ENCODE measurements at places on chromosomes 11 and 22.

- DNase-seq = peak; percentile 94
Observed at GRCh38 chr11:27472398-27473016, at the start of gene LGR4. TSS of gene LGR4 (minus strand) at chr11:27472790. CDS start at chr11:27472302, 488 bp downstream.

GRCh38 chr11:46736146-46736545, 17.1 kb downstream of the F2 start:
- no peak for DNase-seq

DNA sequence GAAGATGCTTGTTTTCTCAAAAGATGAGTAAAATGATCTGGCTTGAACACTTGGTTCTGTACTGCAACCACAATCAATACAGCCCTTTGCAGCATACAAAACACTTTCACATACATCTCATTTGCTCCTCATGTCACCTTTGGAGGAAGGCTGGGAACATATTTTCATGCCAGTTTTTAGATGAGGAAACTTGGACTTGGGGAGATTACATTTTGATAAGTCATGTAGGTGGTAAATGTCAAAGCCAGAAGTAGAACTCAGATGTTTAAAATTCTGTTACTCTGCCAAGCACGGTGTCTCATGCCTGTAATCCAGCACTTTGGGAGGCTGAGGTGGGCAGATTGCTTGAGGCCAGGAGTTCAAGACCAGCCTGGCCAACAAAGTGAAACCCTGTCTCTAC, 121.8 kb downstream of the MICAL2 start:
- no peak for DNase-seq

DNA sequence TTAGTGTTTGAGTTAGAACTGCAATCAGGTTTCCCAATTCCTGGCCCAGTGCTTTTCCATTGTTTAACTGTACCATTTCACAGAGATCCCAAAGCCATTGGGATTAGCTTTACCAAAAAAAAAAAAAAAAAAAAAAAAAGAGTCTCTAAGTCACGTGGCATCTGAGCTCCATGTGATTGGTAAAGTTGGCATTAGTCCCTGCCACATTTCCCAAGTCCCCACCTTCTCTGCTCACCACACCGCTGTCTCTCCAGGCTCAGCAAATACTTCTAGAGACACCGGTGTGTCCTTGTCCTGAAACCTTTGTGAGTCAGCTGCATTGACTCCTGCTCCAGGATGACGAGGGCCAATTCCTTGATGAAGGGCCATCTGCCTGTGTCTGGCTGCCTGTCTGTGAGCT, 305.3 kb downstream of the KIRREL3 start:
- no peak for DNase-seq

DNA sequence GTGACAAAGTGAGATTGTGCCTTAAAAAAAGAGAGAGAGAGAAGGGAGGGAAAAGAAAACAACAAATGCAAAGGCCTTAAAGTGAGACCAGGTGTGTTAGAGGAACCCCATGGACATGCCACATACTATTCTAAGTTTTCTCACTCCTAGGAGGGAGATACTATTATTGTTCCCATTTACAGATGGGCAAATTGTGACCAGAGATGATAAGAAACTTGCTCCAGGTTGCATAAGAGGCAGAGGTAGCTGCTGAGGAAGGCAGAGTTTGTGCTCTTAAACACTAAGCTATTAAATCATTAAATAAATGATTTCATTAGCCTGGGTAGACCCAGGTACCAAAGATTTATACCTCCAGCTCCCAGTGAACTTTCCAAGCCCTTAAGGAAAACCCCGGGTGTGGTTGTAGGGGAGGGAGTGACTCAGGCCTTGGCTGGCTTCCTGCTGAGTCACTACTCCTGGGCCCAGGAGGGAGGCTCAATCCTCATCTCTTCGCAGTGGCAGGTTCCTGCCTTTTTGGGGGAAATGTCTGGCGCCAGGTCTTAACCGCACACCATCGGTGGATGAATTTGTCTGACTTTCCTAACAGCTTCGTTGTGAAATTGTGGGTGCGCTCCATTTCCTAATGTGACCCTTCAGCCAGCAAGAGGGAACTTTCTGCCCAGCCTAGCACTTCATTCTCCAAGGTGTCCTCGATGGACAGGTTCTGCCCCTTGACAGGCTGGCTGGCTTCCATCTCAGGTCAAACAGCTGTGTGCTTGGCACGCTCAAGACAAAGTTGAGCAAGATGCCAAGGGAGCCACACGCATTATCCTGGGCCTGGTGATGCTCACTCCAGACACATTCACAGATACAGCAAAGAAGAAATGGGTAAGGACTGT, 33.4 kb upstream of the PTPRJ start:
- DNase-seq = no peak

GRCh38 chr11:64843686-64844329, 645 bp downstream of the CDC42BPG start:
- no peak for DNase-seq

- no peak for DNase-seq
Observed at GRCh38 chr11:57323167-57323854, 1.4 kb downstream of the TNKS1BP1 start.

DNA sequence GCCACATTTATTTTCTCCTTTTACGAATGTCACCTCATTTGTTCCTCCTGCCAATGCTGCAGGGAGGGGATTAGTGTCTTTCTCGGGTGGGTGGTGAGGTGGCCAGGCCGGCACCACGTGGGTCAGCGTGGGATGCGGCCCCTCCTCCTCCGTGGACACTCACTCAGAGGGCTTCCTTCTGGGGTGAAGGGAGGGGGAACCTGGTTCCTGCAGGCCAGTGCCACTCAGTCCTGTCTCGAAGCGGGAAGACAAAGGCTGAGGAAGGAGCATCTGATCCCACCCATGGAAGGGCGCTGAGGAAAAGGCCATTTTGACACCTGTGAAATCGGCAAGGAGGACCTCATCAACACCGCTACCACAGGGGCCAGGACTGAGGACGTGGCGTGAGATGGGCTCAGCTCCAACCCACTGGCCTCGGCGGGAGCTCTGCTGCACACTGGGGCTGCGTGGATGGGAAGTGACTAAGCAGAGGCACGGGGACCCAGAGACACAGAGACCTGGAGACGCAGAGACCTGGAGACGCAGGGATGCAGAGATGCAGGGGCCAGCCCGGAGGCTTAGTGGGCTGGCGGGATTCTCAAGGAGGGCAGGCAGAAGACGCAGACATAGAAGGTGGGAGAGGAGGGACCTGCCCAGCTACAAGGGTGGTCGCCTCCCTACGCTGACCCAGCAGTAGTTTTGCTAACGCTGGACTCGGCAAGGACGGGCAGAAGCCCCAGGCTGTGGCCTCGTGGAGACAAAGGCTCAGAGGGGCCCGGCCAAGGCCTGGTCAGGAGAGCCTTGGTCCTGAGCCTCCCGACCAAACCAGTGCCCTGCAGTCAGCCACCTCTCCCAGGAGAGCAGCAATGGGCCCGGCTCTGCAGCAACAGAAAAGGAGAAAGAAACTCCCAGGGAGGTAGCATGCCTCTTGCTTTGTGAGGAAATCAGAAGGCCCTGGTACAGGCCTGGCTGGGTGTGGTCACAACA, 1071.2 kb downstream of the BRD1 start:
- DNase-seq = no peak

DNA sequence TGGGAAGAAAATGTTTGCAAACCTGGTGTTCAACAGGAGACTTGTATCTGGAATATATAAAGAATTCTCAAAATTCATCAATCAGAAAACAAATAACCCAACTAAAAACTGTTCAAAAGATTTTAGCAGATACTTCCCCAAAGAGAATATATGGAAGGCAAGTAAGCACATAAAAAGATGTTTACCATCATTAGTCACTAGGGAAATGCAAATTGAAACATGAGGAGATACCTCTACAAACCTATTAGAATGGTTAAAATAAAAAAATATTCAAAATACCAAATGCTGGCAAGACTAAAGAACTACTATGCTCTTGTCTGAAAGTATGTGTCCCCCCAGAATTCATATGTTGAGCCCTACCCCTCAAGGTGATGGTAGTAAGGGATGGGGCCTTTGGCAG, 8.6 kb downstream of the EXPH5 start:
- DNase-seq = no peak

DNA sequence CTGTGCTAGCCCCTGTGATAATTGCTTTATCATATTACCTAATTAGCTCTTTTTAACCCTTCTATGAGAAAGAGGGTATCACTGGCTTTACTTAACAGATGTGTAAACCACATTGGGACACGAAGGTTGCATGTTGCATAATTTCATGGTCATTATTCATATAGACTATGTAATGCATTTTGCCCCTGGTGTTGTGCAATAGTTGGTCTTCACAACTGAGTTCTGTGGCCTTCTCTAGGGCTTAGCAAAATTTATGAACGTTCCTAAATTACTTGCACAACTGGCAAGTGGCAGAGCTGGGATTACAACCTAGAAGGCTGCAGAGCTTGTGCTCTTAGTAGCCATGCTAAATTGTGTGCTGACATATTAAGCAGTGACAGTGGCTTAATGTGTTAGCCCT, 34.6 kb upstream of the PDGFD start:
- DNase-seq = no peak

GRCh38 chr22:49331878-49332277, 495.8 kb downstream of the BRD1 start:
- DNase-seq = no peak

DNA sequence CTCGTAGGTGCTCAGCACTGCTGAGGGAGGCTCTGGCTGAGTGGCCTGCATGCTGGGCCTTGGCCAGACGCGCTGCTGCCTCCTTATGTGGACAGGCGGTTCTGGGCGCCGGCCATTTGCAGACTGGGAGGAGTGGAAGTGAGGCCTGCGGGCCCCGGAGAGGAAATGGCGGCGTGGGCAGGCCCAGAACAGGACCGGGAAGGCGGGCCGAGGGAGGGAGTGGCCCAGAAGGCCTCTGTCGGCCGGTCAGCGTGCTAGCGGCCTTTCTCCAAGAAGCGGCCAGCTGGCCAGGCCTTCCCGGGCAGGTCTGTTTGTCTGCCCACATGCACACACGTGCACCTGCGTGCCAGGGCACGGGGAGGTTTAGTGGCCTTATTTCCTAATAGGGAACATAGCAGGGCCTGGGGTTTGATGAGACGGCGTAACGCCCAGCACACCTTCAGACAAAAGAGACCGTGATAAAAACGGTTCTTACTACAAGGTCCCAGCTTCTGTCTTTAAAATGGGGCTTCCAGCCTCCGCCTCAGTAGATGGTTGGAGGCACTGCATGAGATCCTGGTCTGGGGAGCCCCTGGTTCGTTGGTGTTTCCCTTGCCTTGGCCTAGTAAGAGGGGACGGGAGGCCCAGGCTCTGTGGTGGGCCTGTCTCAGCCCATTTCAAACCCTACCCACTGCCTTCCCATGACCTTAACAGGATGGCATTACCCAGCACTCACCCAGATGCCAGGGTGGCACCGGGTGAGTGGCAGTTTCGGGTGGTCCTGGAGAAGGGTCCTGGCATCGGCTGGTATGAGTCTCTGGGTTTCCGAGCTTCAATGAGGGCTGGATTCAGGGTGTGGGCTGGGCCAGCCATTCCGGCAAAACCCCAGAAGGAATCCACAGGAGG, 65.1 kb upstream of the PPARA start:
- DNase-seq = peak; percentile 75

DNA sequence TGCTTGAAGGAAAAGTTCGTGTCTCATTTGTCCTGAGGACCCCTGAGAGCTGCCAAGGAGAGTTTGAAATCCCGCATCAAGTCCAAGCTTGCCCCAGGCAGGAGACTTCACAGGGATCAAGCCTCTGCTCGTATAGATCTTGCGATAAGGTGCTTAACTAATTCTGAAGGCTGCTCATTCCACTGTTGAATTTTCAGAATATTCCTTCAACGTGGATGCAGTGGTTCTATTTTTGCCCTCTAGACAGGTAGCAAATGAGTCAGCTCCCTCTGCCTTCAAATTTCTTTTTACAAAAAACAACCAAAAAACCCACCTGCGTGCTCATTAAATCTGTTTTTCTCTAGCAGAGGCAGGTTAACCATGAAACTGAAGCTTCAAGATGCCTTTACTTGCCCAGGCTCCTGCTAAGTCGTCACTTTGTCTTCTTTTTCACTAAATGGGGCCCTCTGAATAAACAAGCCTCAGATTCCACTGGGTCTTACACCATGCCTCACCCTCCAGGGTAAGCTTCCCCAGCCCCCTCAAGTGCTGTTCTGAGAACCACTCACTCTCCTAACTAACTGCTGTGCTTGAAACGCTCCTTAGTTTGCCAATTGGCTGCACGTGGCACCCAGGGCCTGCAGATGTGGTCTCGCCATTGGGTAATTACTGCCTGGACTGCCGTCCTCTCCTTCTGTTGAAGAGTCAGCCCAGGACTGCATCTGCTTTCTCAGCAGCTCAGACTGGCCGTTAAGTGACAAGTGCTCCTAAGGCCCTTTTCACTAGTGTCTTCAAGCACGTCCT, 105.0 kb downstream of the TRPC6 start:
- no peak for DNase-seq

DNA sequence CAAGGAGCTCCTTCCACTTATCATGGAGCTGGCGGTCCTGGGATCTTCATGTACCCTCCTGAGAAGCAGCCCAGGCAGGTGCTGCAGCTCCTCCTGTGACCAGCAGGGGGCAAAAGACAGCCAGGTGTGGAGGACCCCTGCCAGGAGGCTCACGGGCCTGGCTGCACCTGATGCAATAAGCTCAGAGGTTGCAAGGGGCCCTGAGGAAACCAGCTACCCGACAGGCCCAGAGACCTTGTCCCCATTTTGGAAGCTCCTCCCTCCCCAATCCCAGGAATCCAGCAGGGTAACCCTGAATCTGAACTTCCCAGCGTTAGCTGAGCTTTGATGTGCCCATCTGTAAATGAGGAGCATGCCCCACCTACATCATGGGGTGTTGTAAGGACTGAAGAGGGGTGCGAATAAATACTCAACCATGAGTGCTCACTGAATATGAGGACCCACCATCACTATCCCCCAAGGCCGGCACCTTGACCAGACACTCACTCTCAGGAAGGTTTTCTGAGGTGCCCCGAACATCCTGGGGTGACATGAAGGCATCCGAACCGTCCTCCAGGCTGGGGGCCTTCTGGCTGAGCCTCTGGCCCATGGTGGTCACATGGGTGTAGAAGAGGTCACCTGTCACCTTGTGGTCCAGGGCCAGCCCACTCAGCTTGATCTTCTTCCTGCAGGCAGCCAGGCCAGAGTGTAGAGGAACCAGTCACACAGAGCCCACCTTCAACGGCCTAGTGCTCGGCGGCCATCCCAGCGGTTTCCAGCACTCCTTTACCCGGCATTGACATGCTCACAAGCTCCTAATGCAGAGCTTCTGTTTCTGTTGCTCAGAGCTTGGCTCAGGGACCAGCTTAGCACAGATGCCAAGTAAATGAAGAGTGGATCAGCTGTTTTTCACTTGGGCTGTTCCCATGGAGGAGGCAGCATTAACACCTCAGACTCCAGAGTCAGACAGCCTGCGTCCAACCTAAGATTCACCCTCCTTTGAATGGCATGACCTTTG, 21.7 kb downstream of the SLC43A1 start:
- peak; percentile 49 for DNase-seq

Measured in COR-L47 (cell line).